ENCODE measurements at places on chromosomes 5 and 9.

- no peak for DNase-seq
Observed at GRCh38 chr9:90065851-90066250, 461.0 kb downstream of the GADD45G start.

DNA sequence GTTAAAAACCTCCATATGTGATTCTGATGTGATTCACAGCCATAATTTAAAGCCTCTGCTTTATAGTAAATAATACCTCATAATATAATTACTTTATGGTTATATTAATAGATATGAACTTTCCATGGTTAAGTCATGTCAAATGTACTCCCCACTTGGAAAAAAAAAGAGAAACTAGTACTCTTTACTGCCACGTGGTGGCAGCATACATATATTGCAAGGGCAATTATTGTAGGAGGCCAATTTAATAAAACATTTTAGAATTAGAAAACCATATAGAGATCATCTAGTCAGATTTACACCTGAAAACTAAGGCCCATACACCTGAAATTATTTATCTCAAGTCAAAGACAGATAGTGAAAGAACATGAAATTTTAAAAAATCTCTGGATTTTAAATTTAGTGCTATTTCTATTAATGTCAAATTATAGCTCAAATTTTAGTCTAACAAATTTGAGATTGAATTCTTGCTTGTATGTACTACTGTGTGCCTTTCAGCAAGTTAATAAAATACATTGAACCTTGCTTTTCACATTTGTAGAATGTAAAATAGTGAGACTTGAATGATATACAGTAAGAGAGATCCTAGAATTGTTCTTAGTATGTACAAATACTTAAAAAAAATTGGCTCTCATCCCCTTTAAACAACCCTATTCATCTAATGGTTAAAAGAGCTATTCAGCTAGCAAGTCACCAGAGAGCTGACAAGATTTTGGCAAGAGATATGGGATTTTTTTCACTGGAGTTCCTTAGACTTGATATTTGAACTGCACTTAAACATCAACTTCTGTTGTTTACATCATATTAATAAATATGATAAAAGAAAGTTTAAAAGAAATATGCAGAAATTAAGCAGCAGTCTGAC is 603.8 kb downstream of the TLE4 start:
- DNase-seq, result no peak

GRCh38 chr5:127386557-127386956 is 96.0 kb downstream of the MEGF10 start:
- DNase-seq, result no peak

DNA sequence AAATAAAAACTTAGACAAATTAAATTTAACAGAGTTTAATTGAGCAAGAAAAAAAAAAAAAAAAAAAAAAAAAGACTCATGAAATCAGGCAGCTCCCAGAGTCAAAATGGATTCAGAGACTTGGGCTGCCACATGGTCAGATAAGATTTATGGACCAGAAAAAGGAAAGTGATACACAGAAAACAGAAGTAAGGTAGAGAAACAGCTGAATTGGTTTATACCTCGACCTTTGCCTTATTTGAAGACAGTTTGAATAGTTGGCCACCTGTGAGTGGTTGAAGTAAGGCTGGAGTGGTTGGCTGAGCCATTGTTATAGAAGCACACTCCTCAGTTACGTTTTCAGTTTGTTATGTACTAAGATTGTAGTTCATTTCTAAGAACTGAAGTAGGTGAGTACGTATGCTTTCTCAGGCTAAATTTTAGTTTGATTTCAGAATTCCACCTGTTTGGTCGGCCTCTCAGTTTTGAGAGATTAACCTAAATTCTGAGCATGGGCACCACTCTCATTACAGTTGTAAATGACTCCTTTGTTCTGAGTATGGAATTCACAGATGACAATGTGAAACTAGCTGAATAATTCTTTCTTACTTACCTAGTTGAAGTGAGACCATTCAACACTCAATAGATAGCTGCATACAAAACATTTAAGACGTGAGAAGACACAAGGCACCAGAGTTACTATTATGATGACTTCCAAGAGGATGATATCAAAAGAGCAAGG is 149.0 kb downstream of the AOPEP start:
- no peak for DNase-seq

- DNase-seq, result no peak
Observed at GRCh38 chr5:150317048-150318003, 14.6 kb upstream of the ARSI start.

GRCh38 chr5:166329149-166329800 is 1962.2 kb upstream of the WWC1 start:
- no peak for DNase-seq

GRCh38 chr5:116569999-116570398 is 4.6 kb downstream of the SEMA6A start:
- no peak for DNase-seq

GRCh38 chr9:103992938-103993579 is 101.0 kb upstream of the SMC2 start:
- DNase-seq, result no peak

GRCh38 chr5:151553695-151554094 is 37.4 kb downstream of the FAT2 start:
- DNase-seq, result no peak

GRCh38 chr5:175214152-175214551 is 229.8 kb downstream of the DRD1 start:
- DNase-seq, result peak; percentile 56

- DNase-seq, result no peak
Observed at GRCh38 chr9:80492221-80492620, 920.5 kb downstream of the TLE4 start.

DNA sequence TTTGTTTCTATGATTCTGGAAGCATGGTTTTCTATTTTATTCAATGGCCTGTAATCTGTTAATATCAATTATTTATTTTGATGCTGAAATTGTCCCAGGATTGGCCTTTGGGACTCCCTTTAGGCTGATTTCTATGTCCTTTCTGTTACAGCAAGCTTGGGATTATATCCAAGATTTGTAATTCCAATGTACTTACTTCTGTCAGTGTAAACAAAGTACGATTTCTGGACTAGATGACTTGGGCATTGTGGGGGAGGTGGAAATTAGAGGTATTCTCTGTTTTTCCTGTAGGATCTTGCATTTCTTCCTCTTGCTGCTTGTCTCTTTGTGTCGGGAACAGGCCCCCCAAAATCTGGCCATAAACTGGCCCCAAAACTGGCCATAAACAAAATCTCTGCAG is 3.7 kb downstream of the PCDHGA12 start:
- no peak for DNase-seq

GRCh38 chr5:152501294-152501693 is 96.2 kb upstream of the NMUR2 start:
- no peak for DNase-seq

- no peak for DNase-seq
Observed at GRCh38 chr9:131625508-131625787, 80.1 kb downstream of the PRRT1B start.

GRCh38 chr5:113124265-113124664 is 147.7 kb downstream of the DCP2 start:
- DNase-seq, result no peak

- DNase-seq, result no peak
Observed at GRCh38 chr5:54638106-54638505, 120.5 kb downstream of the SNX18 start.

- DNase-seq, result no peak
Observed at GRCh38 chr9:133425049-133425632, 3.0 kb downstream of the ADAMTS13 start.

- no peak for DNase-seq
Observed at GRCh38 chr9:7303907-7304626, 495.5 kb downstream of the DMAC1 start.

Measured in head of caudate nucleus (tissue), 42 donors.